ENCODE measurements at places on chromosomes 11 and 22.

DNA sequence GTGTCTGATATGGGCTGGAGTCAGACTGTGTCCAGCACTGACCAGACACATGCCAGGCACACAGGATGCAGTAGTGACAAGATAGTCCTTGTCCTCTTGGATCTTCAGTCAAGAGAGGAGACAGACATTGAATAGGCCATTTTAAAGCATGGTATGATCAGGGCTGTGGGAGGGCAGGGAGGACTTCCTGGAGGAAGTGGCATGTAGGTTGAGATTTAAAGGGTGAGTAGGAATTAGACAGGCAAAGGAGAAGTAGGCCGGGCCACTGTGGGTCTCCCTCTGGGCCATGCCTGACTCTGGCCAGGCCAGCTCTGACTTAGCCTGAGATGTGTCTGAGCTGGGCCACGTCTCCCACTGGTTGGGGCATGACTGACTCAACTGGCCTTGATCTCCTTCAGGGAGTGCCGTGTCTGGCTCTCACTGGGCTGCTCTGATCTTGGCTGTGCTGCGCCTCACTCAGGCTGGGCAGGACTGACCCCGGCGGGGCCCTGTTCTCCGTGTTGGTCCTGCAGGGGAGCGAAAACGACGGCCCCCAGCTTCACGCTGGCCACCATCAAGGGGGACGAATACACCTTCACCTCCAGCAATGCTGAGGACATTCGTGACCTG, 71.2 kb downstream of the MYO7A start:
- peaks cover 11% of the 10 kb centered on the region for H3K27me3 ChIP-seq
- peaks cover 10% of the 10 kb centered on the region for H3K4me1 ChIP-seq
- H3K36me3 ChIP-seq: no peaks in the 10 kb centered on the region
- H3K27ac ChIP-seq: peak overlapping the region; percentile 68
- no peak for DNase-seq
- H3K4me3 ChIP-seq: no peak overlapping the region

GRCh38 chr11:117337076-117337475, 9.4 kb downstream of the CEP164 start:
- H3K4me1 ChIP-seq: peaks cover 23% of the 10 kb centered on the region
- DNase-seq: no peak
- H3K36me3 ChIP-seq: peaks cover 8% of the 10 kb centered on the region
- peak overlapping the region; percentile 82 for H3K27ac ChIP-seq
- no peaks in the 10 kb centered on the region for H3K27me3 ChIP-seq
- no peak overlapping the region for H3K4me3 ChIP-seq

DNA sequence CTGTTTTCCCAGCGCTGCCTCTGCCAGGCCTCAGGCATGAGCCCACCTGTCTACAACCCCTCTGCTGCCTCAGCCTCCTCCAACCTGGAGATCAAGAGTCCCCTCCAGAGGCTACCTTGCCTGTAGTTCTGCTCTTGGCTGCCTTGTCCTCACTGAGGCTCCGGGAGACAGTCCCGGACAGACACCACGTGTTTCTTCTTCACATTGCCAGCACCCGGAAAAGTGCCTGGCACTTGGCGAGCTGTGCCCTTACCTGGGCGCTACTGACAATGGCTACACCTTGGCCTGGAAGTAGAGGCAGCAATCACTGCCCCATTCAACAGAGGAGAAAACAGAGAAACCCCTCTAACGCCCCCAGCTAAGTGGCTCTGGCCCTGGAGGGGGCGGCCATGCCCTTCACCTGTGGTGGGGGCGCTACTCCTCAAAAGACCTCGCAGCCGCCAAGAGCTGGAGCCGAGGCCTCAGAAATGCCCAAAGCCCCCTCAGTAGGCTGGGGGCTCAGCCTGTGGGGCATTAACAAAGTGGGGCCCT, 3.0 kb upstream of the NAP1L4 start:
- no peak for DNase-seq
- H3K27ac ChIP-seq: no peak overlapping the region
- H3K27me3 ChIP-seq: no peaks in the 10 kb centered on the region

GRCh38 chr11:119957951-119958350, 180.0 kb downstream of the TRIM29 start:
- H3K27me3 ChIP-seq: peaks cover 58% of the 10 kb centered on the region
- H3K36me3 ChIP-seq: peaks cover 3% of the 10 kb centered on the region
- H3K4me3 ChIP-seq: no peak overlapping the region
- no peak for DNase-seq
- H3K27ac ChIP-seq: no peak overlapping the region
- no peaks in the 10 kb centered on the region for H3K4me1 ChIP-seq

GRCh38 chr11:95835768-95836488, 45.6 kb downstream of the CEP57 start:
- H3K27ac ChIP-seq: no peak overlapping the region
- peaks cover 3% of the 10 kb centered on the region for H3K36me3 ChIP-seq
- DNase-seq: peak; percentile 29

DNA sequence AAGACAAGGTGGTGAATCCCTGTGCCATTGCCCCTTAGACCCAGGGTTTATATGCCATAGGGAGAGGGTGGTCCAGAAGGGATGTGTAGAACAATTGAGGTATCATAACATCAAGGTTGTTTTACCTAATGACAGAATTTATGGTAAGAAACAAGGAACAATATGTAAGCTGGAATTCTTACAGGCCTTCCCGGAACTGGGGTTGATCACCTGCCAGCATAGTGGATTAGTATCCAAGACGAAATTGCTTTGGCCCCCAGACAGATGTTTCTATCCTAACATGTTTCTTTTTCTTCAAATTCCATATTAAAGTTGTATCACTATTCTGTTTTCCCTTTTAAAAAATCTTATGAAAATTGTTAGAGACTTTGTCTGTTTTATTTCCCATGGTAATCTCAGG, 343.8 kb upstream of the ANO3 start:
- no peaks in the 10 kb centered on the region for H3K27me3 ChIP-seq
- no peaks in the 10 kb centered on the region for H3K36me3 ChIP-seq
- no peak overlapping the region for H3K4me3 ChIP-seq
- H3K4me1 ChIP-seq: no peaks in the 10 kb centered on the region
- no peak overlapping the region for H3K27ac ChIP-seq

DNA sequence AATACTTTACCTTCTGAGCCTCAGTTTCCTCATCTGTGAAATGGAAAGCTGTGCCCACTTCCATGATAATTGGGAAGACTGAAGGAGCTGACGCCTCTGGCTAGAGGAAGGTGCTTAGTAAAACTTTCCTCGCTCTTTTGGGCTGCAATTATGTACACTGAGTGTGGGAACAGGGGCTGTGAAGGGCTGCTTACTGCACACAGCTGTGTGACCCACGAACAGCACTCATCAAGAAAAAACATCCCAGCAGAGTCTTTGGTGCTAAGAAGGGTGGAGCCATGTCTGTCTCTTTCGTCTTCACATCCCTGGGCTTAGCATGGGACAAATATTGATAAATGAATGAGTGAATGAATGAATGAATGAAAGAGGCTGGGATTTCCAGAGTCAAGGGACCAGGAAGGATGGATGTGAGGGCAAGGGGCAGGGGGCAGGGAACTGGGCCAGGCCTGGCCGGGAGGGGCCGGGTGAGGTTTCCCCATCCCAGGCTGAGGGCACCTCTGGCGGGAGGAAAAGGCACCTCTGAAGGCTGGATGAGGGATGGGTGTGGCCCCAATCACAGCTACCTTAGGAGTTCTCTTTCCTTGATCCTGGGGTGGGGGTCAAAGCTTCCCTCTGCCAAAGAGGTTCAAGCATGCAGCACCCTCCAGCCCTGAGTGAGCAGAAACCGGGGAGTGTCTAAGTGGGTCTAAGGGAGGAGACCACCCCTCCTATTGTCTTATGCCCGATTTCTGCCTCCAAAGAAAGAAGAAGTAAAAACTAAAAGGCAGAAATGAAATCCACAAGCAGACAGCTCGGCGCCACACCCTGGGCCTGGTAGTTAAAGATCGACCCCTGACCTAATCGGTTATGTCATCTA, 9.2 kb upstream of the CD5 start:
- no peaks in the 10 kb centered on the region for H3K27me3 ChIP-seq
- H3K27ac ChIP-seq: peak overlapping the region; percentile 96
- peak overlapping the region; percentile 81 for H3K4me3 ChIP-seq
- peaks cover 45% of the 10 kb centered on the region for H3K4me1 ChIP-seq

- peak overlapping the region; percentile 94 for H3K4me3 ChIP-seq
- H3K27me3 ChIP-seq: peaks cover 42% of the 10 kb centered on the region
- peaks cover 2% of the 10 kb centered on the region for H3K36me3 ChIP-seq
These were observed 2.4 kb upstream of the E2F8 start for GRCh38 chr11:19243143-19243542.

DNA sequence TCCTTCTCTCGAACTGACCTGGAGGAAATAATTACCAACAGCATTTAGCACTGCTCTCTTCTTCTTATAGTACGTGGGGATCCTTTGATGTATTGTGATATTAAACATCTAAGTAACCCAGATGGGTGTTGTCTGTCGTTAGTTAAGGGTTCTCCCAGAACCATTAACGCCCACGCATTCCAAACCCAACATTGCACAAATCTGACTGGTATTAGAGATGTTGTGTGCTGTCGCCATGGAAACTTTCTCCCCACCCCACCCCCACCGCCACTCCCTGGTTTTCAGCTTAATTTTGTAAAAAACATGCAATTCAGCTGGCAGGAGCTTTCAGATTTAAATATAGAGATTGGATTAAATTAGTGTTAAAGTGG, 1495.2 kb downstream of the TBC1D22A start:
- H3K27ac ChIP-seq: no peak overlapping the region
- H3K4me3 ChIP-seq: no peak overlapping the region
- no peak for DNase-seq
- H3K27me3 ChIP-seq: peaks cover 12% of the 10 kb centered on the region
- no peaks in the 10 kb centered on the region for H3K36me3 ChIP-seq
- H3K4me1 ChIP-seq: peaks cover 2% of the 10 kb centered on the region

GRCh38 chr11:128828350-128828749, 38.7 kb downstream of the KCNJ1 start:
- H3K4me1 ChIP-seq: peaks cover 23% of the 10 kb centered on the region
- H3K27ac ChIP-seq: peak overlapping the region; percentile 99
- no peak overlapping the region for H3K4me3 ChIP-seq
- H3K27me3 ChIP-seq: no peaks in the 10 kb centered on the region

- no peak overlapping the region for H3K4me3 ChIP-seq
- no peaks in the 10 kb centered on the region for H3K27me3 ChIP-seq
- H3K27ac ChIP-seq: no peak overlapping the region
- no peaks in the 10 kb centered on the region for H3K36me3 ChIP-seq
- DNase-seq: no peak
These were observed 206.1 kb downstream of the PGR start for GRCh38 chr11:100923555-100923954.

DNA sequence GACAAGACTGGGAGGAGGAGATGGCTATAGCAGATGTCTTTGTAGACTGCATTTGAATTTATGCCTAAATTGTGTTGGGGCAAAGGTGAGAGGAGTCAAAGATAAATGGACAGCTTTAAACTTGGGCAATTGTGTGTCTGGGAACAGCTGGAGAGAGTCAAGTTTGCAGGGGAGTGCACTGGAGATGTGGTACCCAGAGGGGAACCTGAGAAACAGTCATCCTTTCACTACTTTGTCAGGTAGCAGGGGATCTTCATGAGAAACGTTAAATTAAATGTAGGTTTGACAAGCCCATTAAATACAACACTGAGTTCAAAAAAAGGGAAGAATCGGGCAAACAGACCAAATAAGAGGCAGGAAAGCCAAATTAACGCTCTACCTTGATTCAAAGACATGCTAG, 277.7 kb downstream of the OPCML start:
- no peaks in the 10 kb centered on the region for H3K4me1 ChIP-seq
- no peaks in the 10 kb centered on the region for H3K36me3 ChIP-seq
- H3K27me3 ChIP-seq: no peaks in the 10 kb centered on the region
- no peak for DNase-seq

GRCh38 chr11:123740787-123741158, 687 bp downstream of the ZNF202 start:
- H3K4me1 ChIP-seq: peaks cover 34% of the 10 kb centered on the region
- peak overlapping the region; percentile 98 for H3K4me3 ChIP-seq
- H3K27ac ChIP-seq: peak overlapping the region; percentile 94
- H3K27me3 ChIP-seq: peaks cover 6% of the 10 kb centered on the region

GRCh38 chr11:47288066-47288465, 18.1 kb downstream of the MADD start:
- H3K4me1 ChIP-seq: peaks cover 9% of the 10 kb centered on the region
- H3K36me3 ChIP-seq: peaks cover 17% of the 10 kb centered on the region
- DNase-seq: no peak
- H3K4me3 ChIP-seq: no peak overlapping the region
- H3K27ac ChIP-seq: no peak overlapping the region
- no peaks in the 10 kb centered on the region for H3K27me3 ChIP-seq

- H3K4me1 ChIP-seq: peaks cover 15% of the 10 kb centered on the region
- peak overlapping the region; percentile 73 for H3K4me3 ChIP-seq
- peaks cover 71% of the 10 kb centered on the region for H3K27me3 ChIP-seq
- no peak for DNase-seq
- peaks cover 13% of the 10 kb centered on the region for H3K36me3 ChIP-seq
- no peak overlapping the region for H3K27ac ChIP-seq
These were observed 380 bp downstream of the C11orf96 start for GRCh38 chr11:43942662-43943371.

GRCh38 chr11:120061761-120062560, 76.0 kb downstream of the TRIM29 start:
- H3K36me3 ChIP-seq: no peaks in the 10 kb centered on the region
- no peak overlapping the region for H3K4me3 ChIP-seq
- H3K27me3 ChIP-seq: peaks cover 73% of the 10 kb centered on the region
- H3K27ac ChIP-seq: no peak overlapping the region
- no peaks in the 10 kb centered on the region for H3K4me1 ChIP-seq
- no peak for DNase-seq

- H3K4me3 ChIP-seq: peak overlapping the region; percentile 72
- DNase-seq: no peak
- H3K27ac ChIP-seq: peak overlapping the region; percentile 8
These were observed 1.1 kb downstream of the TTLL12 start for GRCh38 chr22:43185860-43186261.

GRCh38 chr11:1988667-1989317, 8.8 kb downstream of the H19 start:
- no peaks in the 10 kb centered on the region for H3K36me3 ChIP-seq
- no peak overlapping the region for H3K27ac ChIP-seq
- no peaks in the 10 kb centered on the region for H3K27me3 ChIP-seq

- no peaks in the 10 kb centered on the region for H3K36me3 ChIP-seq
- no peak for DNase-seq
- peaks cover 22% of the 10 kb centered on the region for H3K27me3 ChIP-seq
- H3K4me1 ChIP-seq: peaks cover 4% of the 10 kb centered on the region
- no peak overlapping the region for H3K27ac ChIP-seq
These were observed 26.0 kb downstream of the DUSP8 start for GRCh38 chr11:1546077-1546535.

DNA sequence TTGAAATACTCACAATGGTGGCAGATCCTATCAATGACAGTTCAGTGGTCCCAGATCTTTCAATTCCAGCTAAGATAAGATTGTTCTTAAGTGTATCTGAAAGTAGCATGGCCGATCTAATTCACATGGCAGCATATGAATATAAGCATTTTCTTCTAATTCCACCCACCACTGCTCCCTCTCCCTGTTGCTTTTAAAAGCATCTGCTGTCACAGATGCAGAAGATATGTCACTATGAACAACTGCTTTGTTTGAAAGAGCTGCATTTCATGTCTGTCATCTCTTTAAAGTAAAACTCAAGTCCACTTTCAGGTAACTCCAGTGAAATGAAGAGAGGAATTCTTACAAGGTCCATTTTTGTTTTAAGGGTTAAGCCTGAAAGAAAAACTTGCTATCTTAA, 1044.0 kb downstream of the DLG2 start:
- no peaks in the 10 kb centered on the region for H3K27me3 ChIP-seq
- no peak overlapping the region for H3K27ac ChIP-seq
- no peak for DNase-seq
- H3K4me1 ChIP-seq: no peaks in the 10 kb centered on the region
- H3K36me3 ChIP-seq: no peaks in the 10 kb centered on the region
